ENCODE measurements at places on chromosomes 2 and 18.

GRCh38 chr2:204678031-204678430 is 132.8 kb downstream of the PARD3B start:
- no peak for DNase-seq

GRCh38 chr2:28607730-28608499 is 112.1 kb downstream of the PLB1 start:
- no peak for DNase-seq

DNA sequence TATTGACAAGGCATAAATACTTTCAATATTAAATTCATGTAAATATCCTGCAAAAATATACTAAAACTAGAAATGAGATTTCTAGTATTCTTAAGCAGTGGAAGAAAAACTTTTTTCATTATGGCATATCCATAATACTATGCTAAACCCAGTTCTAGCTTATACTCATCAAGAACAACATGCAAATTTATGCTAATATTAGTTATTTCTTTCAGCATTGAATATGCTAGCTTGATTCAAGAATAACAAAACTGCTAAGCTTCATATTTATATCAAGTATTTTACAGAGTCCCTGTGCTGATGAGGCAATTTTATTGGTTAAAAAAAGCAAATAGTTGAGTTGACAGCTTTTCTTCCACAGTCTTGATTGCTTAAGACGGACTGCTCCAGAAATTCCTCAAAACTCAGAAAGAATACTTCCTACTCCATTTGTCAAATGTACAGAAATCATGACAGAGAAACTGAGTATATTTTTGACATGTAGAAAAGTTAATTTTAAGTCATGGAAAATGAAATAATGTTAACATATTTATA is 105.0 kb downstream of the PIGN start:
- DNase-seq: no peak

DNA sequence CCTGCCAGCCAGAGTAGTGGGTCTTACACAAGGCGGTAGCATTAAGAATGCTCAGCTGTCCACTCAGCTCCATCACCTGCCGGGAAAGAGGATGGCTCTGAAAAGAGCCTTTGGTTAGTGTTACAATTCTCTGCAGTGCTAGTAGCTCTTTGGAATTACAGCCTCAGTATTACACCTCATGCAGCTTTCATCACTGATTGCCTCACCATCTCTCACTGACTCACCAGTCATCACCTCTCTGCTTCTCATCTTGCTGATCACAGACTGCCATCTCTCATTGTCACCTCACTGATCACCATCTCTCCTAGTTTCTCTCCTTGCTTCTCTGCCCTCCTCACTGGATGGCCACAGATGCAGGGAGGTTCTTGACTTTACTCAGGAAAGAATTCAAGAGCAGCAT is 573.5 kb upstream of the SETBP1 start:
- no peak for DNase-seq

GRCh38 chr2:60450488-60450887 is 103.0 kb downstream of the BCL11A start:
- DNase-seq: no peak

- DNase-seq: no peak
Observed at GRCh38 chr2:74552914-74553811, 579 bp downstream of the LOXL3 start.

DNA sequence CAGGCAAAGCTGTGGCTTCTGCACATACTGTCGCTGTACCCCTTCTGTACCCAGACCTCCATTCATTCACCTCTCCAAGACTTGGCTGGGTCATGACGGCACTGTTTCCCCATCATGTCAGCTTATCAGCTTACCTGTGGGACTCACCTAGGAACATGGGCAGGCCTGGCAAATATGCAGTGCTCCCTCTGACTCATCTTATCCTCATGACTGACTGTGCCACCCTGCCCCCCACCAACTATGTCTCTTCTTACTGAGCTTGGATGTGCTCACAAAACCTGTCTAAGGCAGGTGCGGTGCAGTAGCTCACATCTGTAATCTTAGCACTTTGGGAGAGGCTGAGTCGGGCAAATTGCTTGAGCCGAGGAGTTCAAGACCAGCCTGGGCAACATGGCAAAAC is 152.4 kb downstream of the MGAT5 start:
- DNase-seq: no peak

GRCh38 chr2:106664669-106665068 is 177.5 kb downstream of the CD8B2 start:
- DNase-seq: no peak

GRCh38 chr2:127897531-127898211 is 11.9 kb upstream of the AMMECR1L start:
- no peak for DNase-seq
